ENCODE measurements at places on chromosomes 6 and 20. TPM values are rescaled to one million over a fixed set of nuclear protein-coding genes. Genes with fewer than 3 reads are reported as not detected.
A peak's percentile ranks its signal among the peaks of the same experiment; 100 is the strongest.

DNA sequence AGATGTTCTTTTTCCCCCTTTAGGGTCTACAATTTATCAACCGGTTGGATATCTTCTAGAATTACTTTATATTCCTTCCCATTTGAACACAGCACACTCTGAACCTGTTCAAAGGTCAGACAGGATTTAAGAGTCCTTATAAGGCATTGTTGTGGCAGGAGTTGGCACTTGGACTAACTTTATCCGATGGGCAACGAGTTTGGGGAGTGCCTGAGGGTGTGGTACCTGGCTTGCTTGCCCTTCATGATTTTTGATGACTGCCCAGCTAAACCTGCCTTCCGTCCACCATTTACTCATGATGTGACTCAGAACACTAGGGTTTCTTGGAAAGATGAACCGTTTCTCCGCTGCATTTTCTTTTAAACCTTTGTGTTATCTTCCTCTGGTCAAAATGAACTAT is 285.2 kb downstream of the FOXC1 start:
- H3K27me3 ChIP-seq, result no peaks in the 10 kb centered on the region
- no peak for DNase-seq
- H3K4me1 ChIP-seq, result no peaks in the 10 kb centered on the region
- no peaks in the 10 kb centered on the region for H3K36me3 ChIP-seq

GRCh38 chr20:24665196-24665595 is 195.8 kb downstream of the SYNDIG1 start:
- no peak overlapping the region for H3K27ac ChIP-seq
- no peaks in the 10 kb centered on the region for H3K27me3 ChIP-seq
- H3K4me1 ChIP-seq, result no peaks in the 10 kb centered on the region
- no peak for DNase-seq

DNA sequence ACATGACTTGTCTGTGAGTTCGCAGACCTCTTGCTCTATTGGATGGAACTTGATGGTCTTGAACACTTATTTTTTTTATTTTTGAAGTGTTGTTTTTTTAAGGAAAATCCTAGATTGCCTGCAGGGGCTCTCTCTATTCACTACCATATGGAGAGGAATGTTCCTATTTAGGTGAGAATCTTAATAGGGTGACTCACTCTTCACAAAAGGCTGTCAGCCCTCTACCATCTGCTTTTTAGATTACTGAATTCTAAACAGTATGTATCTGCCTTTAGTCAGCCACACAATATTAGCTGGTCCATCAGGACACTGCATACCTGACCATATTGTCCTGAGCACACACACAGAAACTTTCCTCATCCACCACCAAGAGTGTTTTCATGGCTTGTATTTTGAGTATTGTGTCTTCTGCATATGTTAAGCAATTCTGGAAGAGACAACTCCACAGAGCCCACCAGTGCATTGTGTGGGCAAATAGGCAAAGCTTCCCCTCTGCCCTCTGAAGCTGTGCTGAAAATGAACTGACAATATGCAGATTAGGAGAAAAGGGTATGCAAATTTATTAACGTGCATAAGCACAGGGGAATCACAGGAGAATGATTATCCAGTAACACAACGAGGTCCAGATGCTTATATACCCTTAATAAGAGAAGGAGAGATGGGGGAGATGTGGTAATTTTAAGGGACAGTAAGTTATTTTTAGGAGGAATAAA is 6.6 kb upstream of the BTBD9 start:
- no peak overlapping the region for H3K4me3 ChIP-seq
- H3K36me3 ChIP-seq, result no peaks in the 10 kb centered on the region
- no peaks in the 10 kb centered on the region for H3K27me3 ChIP-seq
- DNase-seq, result no peak
- H3K27ac ChIP-seq, result no peak overlapping the region
- H3K4me1 ChIP-seq, result peaks cover 4% of the 10 kb centered on the region

DNA sequence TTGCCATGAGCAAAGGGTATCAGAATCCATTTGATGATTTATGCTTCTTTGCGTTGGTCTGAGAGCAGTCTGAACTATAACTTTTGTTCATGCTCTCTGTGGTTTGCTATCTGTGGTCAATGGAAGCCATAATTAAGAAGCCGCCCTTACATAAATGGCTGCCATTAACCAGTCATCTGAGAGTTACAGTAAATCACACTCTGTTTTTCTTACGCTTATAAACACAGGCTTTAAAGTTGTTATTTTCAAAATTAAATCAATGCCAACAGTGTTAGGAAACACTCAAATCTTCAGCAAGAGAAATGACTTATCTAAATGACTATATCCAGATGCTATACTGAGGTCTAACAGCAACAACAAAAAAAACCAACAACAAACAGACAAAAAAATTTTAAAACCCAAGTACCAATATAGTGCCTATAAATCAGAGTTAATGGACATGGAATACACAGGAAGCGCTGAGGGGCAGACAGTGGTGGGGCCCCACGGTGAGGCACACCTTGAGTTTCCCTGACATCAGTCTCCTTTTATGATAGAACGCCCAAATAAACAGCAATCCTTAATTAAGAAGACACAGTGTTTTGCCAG is 108.0 kb upstream of the C6orf118 start:
- no peaks in the 10 kb centered on the region for H3K4me1 ChIP-seq
- DNase-seq, result no peak
- no peak overlapping the region for H3K27ac ChIP-seq
- H3K4me3 ChIP-seq, result no peak overlapping the region

- DNase-seq, result no peak
- no peak overlapping the region for H3K4me3 ChIP-seq
- H3K27me3 ChIP-seq, result peaks cover 15% of the 10 kb centered on the region
- no peak overlapping the region for H3K27ac ChIP-seq
- peaks cover 6% of the 10 kb centered on the region for H3K4me1 ChIP-seq
These were observed 48.9 kb downstream of the FOXA2 start for GRCh38 chr20:22535483-22535882.

DNA sequence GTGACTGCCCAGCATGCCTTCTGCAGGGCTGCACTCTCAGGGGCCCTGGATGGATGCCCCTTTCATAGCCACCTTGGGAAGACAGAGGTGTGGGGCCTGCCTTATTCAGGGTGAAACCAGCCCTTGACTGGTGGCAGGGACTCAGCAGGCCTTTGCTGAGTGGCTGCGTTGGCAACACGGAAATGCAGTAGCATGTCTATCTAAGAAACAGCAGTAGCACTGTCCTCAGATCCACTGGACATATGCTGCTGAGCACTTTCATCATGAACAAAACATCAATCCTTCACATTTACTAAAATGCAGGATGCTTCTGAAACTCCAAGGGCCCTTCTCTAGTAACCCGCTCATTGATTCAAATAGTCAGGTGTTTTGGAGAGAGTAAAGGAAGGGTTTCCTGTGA is 4.9 kb upstream of the TBXT start:
- H3K4me1 ChIP-seq, result peaks cover 50% of the 10 kb centered on the region
- no peak overlapping the region for H3K4me3 ChIP-seq
- no peak overlapping the region for H3K27ac ChIP-seq
- no peaks in the 10 kb centered on the region for H3K36me3 ChIP-seq
- no peak for DNase-seq

DNA sequence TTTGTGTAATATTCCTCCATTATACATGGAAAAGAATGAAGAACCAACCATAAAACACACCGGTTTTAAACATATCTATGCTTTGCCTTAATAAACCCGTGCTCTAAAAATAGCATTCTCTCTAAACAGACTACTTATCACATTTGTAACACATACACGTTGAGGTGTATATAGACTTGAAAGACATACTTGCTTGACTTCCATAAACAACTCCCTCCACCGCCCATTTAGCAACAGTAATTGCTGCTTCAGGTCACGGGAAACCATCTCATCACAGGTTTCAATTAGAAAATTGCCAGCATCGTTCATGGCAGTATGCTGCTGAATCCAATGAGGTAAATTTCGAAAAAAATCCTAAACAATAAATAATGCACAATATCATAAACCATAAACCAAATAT is 174.0 kb downstream of the SYNE1 start:
- H3K36me3 ChIP-seq, result no peaks in the 10 kb centered on the region
- DNase-seq, result no peak
- no peak overlapping the region for H3K27ac ChIP-seq
- no peaks in the 10 kb centered on the region for H3K27me3 ChIP-seq
- no peaks in the 10 kb centered on the region for H3K4me1 ChIP-seq

DNA sequence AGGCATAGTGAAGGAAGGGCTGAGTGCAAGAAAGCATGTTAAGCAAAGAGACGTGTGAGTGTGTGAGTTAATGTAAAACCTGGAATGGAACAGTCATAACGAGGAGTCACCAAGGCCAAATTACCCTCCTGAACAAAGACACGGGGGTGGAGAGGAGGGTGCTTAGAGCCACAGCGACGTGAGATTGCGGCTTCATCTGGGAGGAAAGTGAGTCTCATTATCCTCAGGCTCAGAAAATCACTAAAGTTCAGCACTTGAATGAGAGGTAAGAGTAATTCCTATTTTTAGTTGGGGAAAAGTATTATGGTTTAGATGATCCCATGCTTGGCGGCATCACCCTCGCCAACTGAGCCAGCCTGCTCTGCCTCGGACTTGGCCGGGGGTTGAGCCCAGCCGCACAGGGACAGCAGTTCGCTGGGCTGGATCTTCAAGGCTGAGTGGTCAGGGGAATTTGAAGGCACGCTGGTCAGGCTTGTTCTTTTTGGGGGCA is 136.6 kb downstream of the DTNBP1 start:
- H3K27ac ChIP-seq, result no peak overlapping the region
- H3K27me3 ChIP-seq, result no peaks in the 10 kb centered on the region
- no peak overlapping the region for H3K4me3 ChIP-seq
- no peaks in the 10 kb centered on the region for H3K36me3 ChIP-seq
- DNase-seq, result no peak

DNA sequence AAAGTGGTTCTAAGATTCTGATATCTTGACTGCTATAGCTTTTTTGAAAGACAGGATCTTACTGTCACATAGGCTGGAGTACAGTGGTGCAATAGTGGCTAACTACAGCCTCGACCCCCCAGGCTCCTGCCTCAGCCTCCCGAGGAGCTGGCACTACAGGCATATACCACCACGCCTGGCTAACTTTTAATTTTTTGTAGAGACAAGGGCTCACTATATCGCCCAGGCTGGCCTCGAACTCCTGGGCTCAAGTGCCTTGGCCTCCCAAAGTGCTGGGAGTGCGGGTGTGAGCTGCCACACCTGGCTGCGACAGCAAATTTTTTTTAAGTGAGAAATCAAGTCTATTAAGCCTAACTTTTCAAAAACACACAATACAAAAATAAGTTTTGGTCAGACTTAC is 106.6 kb downstream of the NOL4L start:
- no peaks in the 10 kb centered on the region for H3K27me3 ChIP-seq
- H3K4me3 ChIP-seq, result no peak overlapping the region
- H3K27ac ChIP-seq, result no peak overlapping the region
- H3K36me3 ChIP-seq, result no peaks in the 10 kb centered on the region

MYLK2 gene
- total RNA-seq, result not detected

DNA sequence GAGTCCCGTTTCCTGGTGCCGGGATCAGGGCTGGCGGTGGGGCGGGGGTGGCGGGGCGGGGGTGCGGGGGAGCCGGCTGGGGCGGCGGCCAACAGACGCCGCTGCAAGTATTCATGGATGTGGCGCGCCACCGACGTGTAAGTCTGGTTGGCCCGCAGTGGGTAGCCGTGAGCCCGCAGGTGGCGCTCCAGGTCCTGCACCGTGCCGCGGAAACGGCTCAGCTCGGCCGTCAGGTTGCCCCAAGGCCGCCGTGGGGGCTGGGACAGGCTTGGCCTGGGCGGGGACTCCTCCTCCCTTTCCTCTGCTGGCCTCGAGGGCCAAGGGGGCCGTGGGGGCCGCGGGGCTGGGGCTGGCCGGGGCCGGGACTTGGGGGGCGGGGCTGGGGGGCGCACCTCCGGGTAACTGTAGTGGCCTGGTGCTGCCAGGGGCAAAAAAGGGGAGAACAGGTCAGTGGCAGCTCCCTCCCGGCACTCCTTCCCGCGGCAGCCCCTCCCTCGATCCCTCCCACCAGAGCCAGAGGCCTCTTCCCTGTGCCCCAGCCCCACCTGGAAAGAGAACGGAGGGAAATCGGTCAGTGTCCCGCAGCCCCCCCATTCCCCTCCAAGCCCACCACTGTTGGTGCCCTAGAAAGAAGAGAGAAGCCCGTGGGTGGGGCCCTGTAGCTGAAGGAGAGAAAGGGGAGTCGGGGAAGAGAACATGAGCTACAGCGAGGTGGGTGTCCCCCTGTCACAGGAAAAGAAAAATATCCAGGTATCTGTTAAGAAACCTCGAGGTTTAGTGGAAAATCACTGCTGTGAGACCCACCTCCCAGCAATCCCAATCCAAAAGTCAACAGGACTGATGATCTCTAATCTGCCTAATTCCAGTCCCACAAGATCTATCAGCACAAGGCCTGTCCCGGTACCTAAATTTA is 21.3 kb downstream of the TNXB start:
- peak; percentile 94 for DNase-seq
- H3K36me3 ChIP-seq, result no peaks in the 10 kb centered on the region
- peak overlapping the region; percentile 32 for H3K4me3 ChIP-seq
- no peak overlapping the region for H3K27ac ChIP-seq

C4B gene
- 0.30 TPM for total RNA-seq

DNA sequence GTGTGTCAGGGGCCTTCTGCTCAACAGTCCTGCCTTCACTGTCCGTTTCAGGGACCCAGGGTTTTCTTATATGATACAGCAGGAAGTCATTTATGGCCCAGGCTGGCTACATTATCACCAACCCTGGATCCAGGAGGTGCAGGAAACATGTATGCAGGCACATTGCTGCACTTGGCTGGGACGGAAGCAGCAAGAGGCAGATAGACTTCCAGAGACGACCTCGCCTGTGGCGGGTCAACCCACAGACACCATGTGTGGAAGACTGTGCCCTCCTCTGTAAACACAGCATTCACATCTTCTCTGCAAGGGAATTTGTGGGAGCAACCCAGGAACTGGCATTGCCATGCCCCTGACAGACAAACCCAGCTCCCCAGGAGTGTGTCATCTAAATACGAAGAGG is 43.7 kb downstream of the TBC1D7 start:
- no peaks in the 10 kb centered on the region for H3K27me3 ChIP-seq
- no peaks in the 10 kb centered on the region for H3K4me1 ChIP-seq
- no peak overlapping the region for H3K27ac ChIP-seq
- peaks cover 6% of the 10 kb centered on the region for H3K36me3 ChIP-seq
- DNase-seq, result no peak
- H3K4me3 ChIP-seq, result no peak overlapping the region

- H3K27ac ChIP-seq, result no peak overlapping the region
- DNase-seq, result peak; percentile 78
- no peak overlapping the region for H3K4me3 ChIP-seq
- H3K4me1 ChIP-seq, result peaks cover 16% of the 10 kb centered on the region
These were observed 126.9 kb upstream of the TIAM2 start for GRCh38 chr6:154868143-154868594.

All from neural progenitor cell (in vitro differentiated cells).